ENCODE measurements at places on chromosomes 3 and 15.

DNA sequence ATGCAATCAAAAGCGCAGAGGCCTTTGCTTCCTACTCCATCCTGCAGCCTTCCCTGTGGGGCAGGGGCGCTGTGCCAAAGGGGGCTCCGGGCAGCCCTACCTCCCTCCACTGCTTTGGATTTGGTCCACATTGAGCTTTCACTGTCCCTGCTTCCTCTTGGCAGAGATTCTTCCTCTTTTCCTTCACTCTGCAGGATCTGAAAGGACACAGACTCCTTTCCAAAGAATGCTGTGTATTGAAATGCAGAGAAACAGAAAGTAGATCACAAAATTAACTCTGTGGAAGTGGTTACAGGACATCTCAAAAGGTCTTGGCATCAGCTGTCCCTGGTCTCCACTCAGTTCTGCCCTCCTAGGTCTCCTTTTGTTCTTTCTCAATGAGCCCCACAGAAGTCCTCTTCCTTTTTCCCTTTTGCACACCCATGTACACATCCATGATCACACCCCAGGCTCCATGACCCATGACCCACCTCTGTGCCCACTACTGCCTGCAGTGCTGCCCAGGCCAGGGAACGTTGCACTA lies 64.1 kb downstream of the CCR1 start:
- DNase-seq = no peak

DNA sequence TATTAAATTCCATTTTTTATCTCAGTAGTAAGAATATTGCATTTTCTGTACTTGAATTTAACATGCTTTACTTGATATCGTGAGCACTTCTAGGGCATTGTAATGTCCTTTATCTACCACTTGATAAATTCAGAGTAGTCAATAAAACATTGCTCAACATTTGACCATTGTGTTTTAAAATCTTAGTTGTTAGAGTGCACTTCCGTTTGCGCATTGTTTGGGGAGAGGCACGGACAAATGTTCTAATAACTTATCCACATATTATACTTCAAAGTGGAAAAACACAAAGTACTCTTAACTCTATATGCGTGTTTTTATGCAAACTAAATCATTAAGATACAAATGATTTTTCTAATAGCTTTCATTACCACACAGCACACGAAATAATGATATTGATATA lies 419 bp downstream of the FAM227B start:
- DNase-seq = no peak

- no peak for DNase-seq
Observed at GRCh38 chr3:126930936-126931600, 51.8 kb upstream of the PLXNA1 start.

GRCh38 chr3:51718547-51719409 lies 11.9 kb downstream of the GRM2 start:
- peak; percentile 85 for DNase-seq

- no peak for DNase-seq
Observed at GRCh38 chr3:81416812-81417211, 344.6 kb downstream of the GBE1 start.

DNA sequence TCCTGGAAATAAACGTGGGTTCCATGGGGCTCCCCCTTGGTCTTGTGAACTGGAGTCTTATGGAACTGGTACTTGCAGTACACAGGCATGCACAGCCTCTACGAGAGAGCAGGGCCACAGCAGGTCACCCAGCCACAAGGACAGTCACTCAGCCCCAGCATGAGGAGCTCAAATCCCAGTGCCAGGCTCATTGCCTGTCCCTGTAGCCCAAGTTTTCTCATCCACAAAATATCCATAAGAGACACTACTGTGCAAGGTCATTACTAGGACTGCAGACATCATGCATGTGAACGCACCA lies 48.0 kb downstream of the CFAP92 start:
- no peak for DNase-seq

DNA sequence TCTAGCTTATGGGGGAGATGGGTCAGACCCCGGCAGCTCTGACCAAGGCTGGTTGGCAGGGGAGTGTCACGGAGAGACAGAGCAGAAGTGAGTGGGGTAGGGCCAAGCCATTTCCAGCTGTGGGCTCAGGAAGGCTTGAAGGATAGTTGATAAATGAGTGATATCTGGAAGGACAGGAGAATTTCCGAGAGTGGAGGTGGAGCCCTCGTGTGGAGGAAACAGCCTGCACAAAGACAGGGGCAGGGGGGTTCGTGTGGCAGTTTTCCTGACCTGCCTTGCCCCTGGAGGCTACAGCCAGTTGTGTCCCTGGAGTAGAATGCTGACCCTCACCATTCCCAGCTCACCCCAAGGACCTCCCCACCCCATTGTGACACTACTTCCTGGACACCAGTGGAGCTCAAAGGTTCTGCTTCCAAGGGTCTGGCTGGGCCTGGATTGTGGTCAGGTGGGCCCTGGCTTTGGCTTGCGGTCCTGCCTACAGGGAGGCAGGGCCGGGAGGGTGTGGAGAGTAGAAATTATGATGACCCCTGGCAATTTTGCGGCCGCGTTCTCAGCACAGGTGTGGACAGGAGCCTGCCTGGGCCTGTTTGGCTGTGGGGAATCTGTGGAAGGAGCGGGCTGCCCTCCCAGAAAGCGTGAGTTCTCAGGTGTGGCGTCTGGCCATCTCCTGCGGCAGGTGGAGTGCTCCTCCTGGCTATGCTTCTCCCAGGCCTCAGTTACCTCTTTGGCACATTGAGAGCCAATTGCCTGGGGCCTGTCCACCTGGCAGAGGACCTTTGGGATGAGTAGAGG lies at the start of gene SLC22A14:
TSS of gene SLC22A14 (plus strand) at position 400 of the 792 bp plus-strand sequence. CDS start 23,733 bp downstream, outside the sequence.
- no peak for DNase-seq

GRCh38 chr15:81362790-81363189 lies 11.2 kb downstream of the TMC3 start:
- no peak for DNase-seq

DNA sequence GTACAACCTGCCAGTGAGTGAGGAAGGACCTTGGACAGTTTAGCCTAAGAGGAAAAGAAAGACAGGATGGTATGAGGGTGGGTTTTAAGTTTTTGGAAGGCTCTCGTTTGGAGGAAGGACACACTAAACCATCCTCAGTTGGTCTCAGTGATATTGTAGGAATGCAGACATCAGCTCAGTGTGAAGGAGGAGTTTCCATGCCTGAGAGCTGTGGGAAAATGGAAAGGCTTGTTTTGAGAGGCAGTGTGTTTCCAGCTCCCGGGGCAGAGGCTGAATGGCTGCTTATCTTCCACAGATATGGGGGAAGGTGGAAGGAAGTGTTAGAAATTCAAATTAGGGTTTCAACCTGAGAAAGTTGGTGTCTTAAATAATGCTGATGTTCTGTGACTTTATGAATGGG lies 89.6 kb upstream of the MYZAP start:
- DNase-seq = no peak

DNA sequence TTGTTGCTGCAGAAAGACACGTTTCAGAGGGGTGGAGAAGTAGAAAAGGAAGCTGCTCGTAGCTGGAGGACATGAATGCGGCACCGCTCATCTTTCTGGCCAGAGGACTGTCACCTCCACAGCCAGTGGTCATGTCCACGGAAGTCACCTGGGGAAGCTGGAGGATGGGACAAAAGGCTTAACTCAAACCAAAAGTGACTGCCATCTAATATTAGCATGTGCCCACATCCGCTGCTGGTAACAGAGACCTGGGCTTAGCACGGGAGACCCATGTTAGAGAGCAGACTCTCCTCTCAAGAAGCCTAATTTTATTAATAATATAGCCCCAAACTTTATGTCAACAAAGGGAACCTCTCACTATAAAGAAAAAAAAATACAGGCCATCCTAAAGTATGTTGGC lies 5.9 kb downstream of the MEX3B start:
- no peak for DNase-seq

DNA sequence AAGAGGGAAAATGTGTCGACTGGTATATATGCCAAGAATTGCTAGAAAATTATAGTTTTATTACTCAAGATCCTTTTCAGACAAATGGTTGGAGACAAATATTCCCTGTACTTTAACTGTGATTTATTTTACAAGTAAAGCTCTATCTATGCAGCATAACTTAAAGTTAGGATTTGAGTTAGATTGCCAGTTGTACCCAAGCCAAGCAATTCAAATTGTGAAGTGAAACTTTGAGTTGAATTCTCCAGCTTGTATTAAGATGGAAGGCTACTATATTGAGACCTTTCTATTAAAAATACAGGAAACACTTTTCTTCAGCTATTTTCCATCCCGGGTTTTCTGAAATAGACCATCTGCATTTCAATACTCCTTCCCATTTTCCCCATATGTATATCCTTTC lies 333.1 kb upstream of the RBMS3 start:
- DNase-seq = no peak

GRCh38 chr3:170128259-170128976 lies 53.1 kb downstream of the PHC3 start:
- DNase-seq = no peak

DNA sequence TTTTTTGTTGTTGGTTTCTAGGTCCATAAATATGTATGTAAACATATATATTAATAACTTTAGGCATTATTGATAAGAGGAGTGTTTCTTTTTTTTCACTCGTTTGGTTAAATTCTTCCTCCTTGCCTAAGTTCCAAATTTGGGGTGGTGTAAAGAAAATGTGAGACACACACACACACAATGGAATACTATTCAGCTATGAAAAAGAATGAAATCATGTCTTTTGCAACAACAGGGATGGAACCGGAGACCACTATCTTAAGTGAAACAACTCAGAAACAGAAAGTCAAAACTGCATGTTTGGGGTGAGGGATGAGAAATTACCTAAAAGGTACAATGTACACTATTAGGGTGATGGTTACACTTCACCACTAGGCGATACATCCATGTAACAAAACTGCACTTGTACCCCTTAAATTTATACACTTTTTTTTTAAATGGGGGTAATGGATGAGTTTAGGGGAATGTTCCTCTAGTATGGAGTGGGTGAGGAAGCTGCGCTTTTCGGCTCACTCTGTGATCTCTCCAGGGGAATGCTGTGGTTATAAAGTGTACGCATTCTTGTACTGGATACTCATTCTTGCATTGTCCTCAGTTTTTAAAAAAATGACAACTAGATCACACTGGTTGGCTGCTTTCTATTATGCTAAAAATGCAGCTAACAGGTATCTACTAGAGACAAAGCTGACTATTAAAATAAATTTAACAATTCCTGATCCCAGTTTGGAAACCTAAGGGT lies 50.8 kb upstream of the PPARG start:
- no peak for DNase-seq

DNA sequence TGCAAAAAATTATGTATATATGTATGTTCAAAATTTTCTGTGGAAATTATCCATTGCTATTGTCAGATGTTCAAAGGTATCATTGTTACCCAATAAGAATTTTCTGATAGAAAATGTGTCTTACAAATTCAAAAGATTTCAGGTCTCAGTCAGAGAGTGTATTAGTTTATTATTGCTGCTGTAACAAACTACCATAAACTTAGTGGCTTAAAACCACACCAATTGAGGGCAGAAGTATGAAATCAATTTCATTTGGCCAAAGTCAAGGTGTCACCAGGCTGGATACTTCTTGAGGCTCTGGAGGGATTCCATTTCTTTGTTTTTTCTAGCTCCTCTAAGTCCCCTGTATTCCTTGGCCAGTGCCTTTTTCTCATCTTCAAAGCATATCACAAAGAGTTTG lies 914.4 kb upstream of the ROBO1 start:
- no peak for DNase-seq

DNA sequence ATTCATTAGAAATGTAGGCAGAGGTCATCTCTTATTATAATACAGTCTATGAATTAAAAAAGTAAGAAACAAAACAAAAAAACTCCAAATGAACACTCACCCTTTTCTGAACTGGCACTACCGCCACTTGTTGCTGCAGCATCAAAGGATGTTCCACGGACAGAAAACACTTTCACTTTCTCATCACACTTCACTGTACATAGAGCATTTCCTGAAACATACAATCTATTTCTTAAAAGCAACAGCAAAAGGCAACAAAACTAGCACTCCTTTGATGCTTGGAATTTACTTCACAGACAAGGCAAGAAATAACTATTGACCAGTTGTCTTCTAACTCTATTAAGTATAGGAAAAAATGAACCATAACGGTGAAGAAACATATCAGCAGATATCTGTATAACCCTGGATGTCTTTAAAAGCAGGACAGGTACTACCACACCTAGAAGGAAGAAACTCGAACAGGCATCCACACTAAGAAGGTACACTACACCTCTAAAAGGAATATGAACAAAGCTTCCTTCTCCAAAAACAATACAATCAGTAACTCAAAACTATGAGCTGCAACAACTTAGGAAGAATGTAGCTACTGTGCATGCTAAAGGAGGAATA lies 24.9 kb downstream of the ETFA start:
- DNase-seq = no peak

GRCh38 chr3:194440756-194441155 lies 41.7 kb upstream of the GP5 start:
- DNase-seq = no peak

DNA sequence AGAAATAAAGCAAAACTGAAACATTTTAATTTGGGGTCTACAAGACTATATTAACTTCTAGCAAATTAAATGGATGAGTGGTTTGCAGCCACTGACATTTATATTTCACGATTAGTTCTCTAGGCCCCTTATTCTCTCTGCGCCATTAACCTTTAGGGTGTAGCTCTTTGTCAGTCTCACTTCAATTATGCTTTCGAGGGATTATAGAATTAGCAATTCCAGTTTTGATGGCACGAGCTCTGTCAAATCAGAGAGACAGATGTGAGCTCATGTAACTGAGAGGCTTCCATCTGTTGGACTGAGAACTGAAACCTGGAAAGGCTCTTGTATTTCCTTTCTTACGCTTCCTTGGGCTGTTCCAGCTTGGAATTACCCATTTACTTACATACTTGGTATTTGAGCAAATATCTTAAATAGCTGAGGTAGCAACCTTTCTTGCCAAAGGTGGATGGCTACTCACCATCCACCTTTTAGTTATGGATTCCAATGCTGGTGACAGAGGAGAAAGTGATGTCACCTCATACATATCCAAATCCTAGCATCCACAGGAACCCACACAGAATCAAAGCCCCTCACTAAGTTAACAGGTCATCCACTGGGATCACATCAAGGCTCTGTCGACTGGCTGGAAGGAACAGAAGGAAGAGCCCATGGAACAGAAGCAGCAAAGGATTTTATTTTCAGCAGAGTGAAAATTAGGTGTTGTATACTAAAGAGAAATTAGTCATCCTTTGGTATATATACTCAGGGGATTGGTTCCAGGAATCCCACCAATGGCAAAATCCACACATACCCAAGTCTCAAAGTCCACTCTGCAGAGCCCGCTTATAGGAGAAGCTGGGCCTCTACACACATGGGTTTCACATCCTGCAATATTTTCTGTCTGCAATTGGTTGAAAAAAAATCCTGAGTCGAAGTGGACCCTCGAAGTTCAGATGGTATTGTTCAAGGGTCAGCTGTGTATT lies 20.8 kb downstream of the VGLL4 start:
- no peak for DNase-seq

GRCh38 chr15:71115567-71116351 lies 488 bp downstream of the THSD4 start:
- DNase-seq = no peak

Data from vagina (tissue), 2 donors.